Stimulated activated CD8-positive, alpha-beta memory T cell treated with anti-CD3 and anti-CD28 coated beads, Interleukin-2, amount 100 ng/mL, for 1 hour (primary cell): ENCODE measurements at places on chromosomes 7 and 10.

- no peak for DNase-seq
Measured at GRCh38 chr7:99446096-99446495, 7.4 kb downstream of the CPSF4 start.

- DNase-seq: no peak
Measured at GRCh38 chr7:157570531-157571200, 233.9 kb downstream of the DNAJB6 start.

DNA sequence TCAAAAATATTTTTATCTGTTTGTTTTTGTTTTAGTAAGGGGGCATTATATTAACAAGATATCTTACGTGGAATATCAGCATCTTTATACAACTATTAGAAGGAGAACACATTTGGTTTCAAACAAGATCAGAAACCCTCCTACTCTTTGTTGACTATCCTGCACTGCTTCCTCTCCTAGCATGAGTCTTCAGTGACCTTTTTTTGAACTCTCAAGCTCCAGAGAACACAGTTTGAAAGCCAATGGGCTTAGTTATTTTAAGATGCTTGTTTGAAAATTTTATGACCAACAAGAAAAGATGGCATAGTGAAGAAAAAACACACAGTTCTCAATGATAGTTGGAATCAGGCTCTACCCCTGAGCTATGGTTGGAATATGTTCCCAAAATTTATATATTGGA is 37.2 kb upstream of the RTKN2 start:
- DNase-seq: no peak

GRCh38 chr10:129851941-129852640 is 112.0 kb downstream of the EBF3 start:
- no peak for DNase-seq

DNA sequence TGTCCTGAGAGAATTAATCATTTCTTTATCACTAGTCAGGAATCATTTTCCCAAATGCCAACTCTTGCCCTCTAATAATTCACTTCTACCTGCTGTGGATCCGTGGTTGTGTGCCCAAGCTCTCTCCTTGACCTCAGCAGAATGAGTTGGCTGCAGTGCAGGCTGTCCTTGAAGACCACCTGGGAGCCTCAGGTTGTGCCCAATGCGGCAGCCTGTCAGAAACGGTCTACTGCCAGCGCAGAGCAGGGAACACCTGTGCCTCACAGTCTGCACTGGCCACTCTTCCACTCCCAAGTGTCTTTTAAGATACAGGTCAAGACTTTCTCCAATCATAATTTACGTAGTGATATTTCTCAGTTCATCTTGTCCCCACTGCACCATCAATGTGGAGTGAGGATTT is 246.0 kb upstream of the PHF14 start:
- no peak for DNase-seq

DNA sequence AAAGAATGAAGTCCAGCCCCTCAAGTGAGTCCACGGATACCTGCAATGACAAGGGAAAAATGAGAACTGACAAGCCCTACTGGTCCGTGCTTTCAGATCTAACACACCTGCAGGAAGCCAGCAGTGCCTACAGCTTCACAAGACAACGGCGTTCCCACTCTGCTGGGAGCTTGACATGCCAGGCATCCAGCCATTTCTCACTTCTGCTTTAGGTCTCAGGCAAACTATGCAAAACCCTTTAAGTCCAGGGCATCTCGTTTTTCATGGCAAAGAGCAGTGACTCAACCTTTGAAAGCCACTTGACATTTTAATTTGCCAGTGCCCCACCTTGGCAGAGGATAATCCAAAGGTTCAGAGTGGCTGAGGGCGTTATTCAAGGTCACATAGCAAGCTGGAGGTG is 49.1 kb upstream of the GPAM start:
- no peak for DNase-seq

DNA sequence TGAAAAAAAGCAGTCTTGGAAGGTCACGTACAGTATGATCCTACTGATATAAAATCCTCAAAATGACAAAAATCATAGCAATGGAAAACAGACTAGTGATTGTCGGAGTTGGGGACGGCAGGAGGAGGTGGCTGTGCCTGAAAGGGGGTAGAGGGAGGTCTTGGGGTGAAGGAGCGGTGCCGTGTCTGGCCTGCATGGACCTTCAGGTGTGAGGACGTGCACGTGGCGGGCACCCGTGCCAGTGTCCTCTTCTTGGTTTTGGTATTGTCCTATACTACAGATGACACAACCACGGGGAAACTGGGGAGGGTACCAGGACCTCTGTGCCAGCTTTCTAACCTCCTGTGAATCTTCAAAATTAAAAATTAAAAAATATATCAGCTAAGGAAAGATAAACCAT is 73.0 kb downstream of the COBL start:
- DNase-seq: no peak

DNA sequence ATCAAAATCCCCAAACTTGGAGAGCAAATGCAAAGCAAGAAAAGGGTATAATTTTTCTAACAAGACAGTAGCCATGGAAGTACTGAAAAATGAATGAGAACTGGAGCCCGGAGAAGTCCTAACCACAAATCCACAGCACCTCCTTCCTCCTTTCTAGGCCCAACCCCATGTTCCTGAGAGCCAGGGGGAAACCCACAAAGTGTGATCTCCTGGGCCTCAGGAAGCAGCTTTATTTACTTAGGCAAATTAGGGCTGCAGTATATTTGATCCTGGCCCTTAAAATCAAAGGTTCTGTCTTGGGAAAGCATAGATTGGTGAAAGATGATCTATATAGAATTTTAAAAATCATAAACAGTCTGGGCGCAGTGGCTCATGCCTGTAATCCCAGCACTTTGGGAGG is 103.0 kb downstream of the DOCK4 start:
- no peak for DNase-seq

- DNase-seq: no peak
Measured at GRCh38 chr7:149218469-149219420, 20.7 kb upstream of the ZNF212 start.

DNA sequence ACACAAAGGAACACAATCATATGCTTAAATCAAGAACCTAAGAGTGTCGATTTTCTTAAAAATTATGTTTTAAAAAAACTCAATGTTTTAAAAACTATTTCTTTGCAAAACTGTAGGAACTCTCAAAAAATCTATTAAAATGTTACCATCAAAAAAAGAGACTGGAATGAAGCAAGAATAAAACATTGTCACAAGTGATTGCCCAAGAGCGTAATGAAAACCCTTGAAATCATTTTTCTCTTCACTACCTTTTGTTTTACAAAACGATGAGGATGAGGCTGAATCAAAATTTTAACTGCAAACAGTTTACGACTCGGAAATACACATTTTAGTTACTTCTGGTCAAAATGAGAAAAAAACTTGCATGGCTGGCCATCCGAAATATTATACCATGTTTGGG is 855 bp downstream of the YME1L1 start:
- DNase-seq: no peak

GRCh38 chr7:158001003-158001402 is 586.6 kb downstream of the PTPRN2 start:
- no peak for DNase-seq
